ENCODE measurements at places on chromosomes 4 and X.

DNA sequence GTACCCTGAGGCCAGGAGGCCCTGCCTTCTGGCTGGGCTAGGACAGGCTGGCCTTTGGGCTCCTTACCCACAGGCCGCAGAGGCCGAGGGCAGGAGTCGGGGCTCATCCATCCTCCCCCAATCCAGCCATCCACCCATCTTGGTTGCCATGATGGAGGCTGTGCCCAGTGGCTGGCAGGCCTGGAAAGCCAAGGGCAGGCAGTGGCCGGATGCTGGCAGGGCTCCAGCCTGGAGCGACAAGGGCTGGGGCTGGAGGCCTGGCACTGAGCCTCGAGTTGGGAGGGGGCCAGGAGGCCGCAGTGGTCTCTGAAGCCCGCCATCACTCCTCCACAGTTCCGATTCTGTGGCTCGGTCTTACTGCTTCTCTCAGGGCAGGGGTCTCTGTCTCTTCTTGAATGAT lies 8.6 kb upstream of the BGN start:
- no peak for DNase-seq

GRCh38 chr4:7255996-7256395 lies 63.7 kb downstream of the SORCS2 start:
- no peak for DNase-seq

DNA sequence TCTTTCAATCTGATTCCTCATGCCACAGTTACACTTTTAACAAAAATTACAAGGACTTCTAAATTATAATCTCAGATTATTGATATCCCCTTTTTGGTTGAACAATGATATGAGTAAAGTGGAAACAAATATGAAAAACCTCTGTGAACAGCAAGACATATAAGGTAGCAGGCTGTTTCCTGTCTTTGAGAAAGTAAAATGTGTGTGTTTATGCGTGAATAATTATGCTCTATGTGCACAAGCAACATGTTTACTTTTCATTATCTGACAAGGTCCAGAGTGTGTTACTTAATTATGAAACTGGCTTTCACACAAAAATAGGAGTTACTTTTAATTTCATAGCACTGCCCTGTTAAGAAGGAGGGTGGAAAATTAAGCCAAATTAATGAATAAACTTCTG lies 43.1 kb downstream of the DDIT4L start:
- no peak for DNase-seq

DNA sequence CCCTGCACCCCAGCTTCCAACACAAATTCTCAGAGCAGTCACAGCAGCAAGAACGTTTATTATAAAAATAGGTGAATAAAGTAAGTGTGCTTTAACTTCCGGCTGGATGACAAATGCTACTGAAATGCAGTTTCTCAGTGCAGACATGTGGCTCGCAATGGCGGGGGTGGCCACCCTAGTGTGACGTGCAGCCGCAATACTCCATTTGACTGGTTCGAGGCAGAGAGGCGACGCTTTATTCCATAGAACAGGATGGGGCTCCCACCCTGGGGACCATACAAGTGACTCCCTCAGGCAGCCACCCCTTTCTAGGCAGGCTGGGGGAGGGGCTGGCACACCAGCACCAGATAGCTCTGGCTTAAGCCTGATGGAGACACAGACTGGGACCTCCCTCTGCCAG lies 14.5 kb downstream of the TNIP2 start:
- no peak for DNase-seq

GRCh38 chrX:132662844-132663243 lies 174.0 kb upstream of the MBNL3 start:
- DNase-seq, result no peak

DNA sequence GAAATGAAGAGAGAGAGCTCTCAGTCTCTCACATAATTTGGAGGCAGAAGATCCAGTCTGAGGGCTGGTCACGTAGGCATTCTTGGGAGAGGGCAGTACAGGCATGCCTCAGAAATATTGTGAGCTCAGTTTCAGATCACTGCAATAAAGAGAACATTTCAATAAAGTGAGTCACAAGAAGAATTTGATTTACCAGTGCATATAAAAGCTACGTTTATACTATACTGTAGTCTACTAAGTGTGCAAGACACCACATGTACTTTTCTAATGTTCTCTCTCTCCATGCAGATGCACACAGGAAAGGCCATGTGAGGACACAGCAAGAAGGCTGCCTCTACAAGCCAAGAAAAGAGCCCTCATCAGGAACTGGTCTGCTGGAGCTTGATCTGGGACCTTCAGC lies 583.5 kb upstream of the FAT1 start:
- no peak for DNase-seq

GRCh38 chr4:26912810-26913209 lies 52.2 kb downstream of the STIM2 start:
- DNase-seq, result no peak

GRCh38 chrX:71872542-71873458 lies 37.8 kb upstream of the NHSL2 start:
- DNase-seq, result no peak

DNA sequence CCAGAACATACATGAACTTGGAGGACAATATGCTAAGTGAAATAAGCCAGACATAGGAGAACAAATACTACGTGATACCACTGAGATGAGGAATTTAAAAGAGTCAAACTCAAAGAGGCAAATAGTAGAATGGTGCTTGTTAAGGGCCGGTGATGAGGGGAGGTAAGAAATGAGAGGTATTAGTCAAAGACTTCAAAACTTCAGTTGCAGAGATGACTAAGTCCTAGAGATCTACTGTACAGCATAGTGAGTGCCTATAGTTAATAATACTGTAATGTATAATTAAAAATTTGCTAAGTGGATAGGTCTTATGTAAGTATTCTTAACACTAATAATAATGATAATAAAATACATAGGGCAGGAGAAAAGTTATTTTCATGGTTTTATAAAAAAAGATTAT lies 126.9 kb upstream of the VEGFC start:
- DNase-seq, result no peak

- DNase-seq, result no peak
These were observed 352.3 kb downstream of the GRXCR1 start for GRCh38 chr4:43244688-43245382.

DNA sequence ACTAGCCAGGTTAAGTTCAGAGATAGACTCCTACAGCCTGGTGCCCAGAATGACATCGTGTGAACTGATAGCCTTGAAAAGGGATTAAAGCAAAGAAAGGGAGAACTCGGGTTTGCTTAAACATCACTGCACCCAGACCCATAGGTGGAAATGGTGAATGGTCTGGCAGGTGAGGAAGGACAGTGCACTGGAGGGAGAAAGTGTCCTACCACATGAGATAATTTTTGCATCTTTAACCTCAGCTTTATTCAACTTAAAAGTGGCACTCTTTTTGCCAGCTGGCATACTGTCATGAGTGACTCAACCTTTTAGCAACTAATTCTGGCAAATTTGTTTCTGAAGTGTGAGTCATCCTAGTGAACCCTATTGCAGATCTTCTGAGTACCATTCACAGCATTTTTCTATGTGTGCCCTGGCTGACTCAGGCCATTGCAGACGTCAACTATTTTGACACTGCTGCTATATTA lies 53.0 kb upstream of the DAPP1 start:
- DNase-seq, result no peak

- DNase-seq, result no peak
These were observed 37.6 kb downstream of the SRPX2 start for GRCh38 chrX:100681599-100681998.

GRCh38 chrX:108322234-108322633 lies 116.0 kb downstream of the COL4A6 start:
- no peak for DNase-seq

DNA sequence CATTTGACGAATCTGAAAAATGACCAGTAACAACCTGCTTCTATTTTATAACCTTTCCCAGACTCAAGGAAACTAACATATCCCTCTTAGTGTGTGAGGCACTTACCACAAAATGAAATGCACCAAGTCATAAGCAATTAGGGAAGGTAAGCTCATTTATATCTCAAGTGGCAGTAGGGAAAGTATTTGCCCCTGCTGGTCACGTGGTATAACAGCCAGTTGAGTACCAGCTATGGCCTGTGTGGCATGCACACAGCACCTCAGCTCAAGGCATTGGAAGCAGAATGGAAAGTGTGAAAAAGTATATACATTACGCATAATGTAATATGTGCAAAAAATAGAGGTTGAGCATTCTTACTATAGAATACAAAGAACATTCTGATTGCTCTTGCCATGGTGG lies 178.3 kb upstream of the GYPA start:
- no peak for DNase-seq

- DNase-seq, result no peak
These were observed 922.5 kb downstream of the RPA4 start for GRCh38 chrX:97806238-97806637.

GRCh38 chrX:17818726-17819125 lies 42.4 kb downstream of the RAI2 start:
- no peak for DNase-seq

GRCh38 chr4:89681219-89681618 lies 155.7 kb downstream of the SNCA start:
- DNase-seq, result no peak

- no peak for DNase-seq
These were observed 824 bp upstream of the HMGB3 start for GRCh38 chrX:150982235-150982787.

Data from activated CD4-positive, alpha-beta memory T cell treated with anti-CD3 and anti-CD28 coated beads, Interleukin-2, amount 10 ng/mL, durations not matched to agents 7 days and 5 days (primary cell).